Type B pancreatic cell (in vitro differentiated cells): ENCODE measurements at places on chromosomes 5 and 9. TPM values are rescaled to one million over a fixed set of nuclear protein-coding genes. Genes with fewer than 3 reads are reported as not detected.

GRCh38 chr5:7902201-7902600 is 33.3 kb downstream of the MTRR start:
- H3K27me3 ChIP-seq, result no peaks in the 10 kb centered on the region
- DNase-seq, result no peak
- H3K4me3 ChIP-seq, result no peak overlapping the region
- H3K27ac ChIP-seq, result no peak overlapping the region

DNA sequence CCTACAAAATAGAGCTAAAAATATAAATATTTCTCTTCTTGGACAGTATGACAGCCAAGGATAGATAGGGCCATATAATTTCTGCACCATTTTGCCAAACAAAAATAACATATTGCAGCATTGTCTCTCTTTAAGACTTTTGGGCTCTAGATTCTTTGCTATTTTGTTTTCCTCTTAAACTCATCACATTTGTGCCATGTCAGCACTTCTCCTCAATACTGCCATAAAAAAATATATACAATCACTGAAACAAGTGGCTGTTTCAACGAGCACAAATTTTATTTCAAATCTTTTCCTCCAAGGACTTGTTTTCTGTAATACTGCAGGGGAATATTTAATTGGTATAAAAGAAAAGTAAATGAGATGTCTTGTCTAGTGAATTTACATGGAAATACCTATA is 1570.0 kb upstream of the NUDT12 start:
- H3K4me3 ChIP-seq, result no peak overlapping the region
- no peaks in the 10 kb centered on the region for H3K36me3 ChIP-seq
- H3K27me3 ChIP-seq, result no peaks in the 10 kb centered on the region
- DNase-seq, result no peak
- peaks cover 6% of the 10 kb centered on the region for H3K4me1 ChIP-seq

GRCh38 chr5:109688630-109688969 is 1.1 kb upstream of the MAN2A1 start:
- peak overlapping the region; percentile 95 for H3K4me3 ChIP-seq
- peak overlapping the region; percentile 100 for H3K27ac ChIP-seq
- H3K27me3 ChIP-seq, result no peaks in the 10 kb centered on the region
- H3K4me1 ChIP-seq, result peaks cover 28% of the 10 kb centered on the region
- no peak for DNase-seq
- H3K36me3 ChIP-seq, result peaks cover 4% of the 10 kb centered on the region

DNA sequence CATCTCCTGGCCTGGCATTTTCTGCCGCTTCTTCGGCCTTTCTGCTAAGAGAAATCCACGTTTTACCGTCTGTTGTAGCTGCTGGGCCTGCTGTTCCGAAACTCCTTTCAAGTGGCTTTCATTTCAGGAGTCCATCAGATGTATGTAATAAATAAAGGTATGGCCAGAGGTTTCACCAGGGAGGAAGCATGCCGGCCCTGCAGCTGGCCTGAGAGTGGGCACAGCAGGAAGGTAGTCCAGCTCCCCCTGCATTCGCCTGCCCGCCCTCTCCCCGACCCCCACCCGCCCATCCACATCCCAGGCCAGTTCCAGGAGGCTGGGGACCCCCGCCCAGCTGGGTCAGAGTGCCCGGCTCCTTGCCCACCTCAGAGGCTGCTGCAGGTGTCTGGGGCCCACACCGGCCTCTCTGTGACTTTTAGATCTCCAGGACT is 46.4 kb upstream of the EXOC3 start:
- H3K27me3 ChIP-seq, result no peaks in the 10 kb centered on the region
- H3K27ac ChIP-seq, result no peak overlapping the region
- peak; percentile 58 for DNase-seq
- H3K4me3 ChIP-seq, result no peak overlapping the region
- no peaks in the 10 kb centered on the region for H3K36me3 ChIP-seq
- peaks cover 31% of the 10 kb centered on the region for H3K4me1 ChIP-seq

DNA sequence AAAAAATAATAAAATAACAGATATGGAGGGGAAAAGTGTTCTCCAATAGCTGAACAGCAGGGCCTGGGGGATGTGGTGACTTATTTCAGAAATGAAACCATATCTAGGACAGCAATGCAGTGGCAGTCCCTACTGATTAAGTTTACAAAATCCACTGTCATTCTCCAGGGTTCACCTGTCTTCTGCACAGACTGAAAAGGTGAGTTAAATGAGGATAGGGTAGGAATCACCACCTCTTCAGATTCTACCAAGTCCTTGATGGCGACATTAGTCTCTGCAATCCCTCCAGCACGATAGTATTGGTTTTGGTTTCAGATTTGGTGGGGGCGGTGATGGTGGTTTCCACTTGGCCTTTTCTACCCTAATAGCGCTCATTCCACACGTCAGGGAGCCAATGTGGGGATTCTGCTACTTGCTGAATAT is 32.3 kb upstream of the NPM1 start:
- no peaks in the 10 kb centered on the region for H3K27me3 ChIP-seq
- H3K4me3 ChIP-seq, result no peak overlapping the region
- H3K4me1 ChIP-seq, result no peaks in the 10 kb centered on the region
- no peak for DNase-seq
- no peaks in the 10 kb centered on the region for H3K36me3 ChIP-seq

DNA sequence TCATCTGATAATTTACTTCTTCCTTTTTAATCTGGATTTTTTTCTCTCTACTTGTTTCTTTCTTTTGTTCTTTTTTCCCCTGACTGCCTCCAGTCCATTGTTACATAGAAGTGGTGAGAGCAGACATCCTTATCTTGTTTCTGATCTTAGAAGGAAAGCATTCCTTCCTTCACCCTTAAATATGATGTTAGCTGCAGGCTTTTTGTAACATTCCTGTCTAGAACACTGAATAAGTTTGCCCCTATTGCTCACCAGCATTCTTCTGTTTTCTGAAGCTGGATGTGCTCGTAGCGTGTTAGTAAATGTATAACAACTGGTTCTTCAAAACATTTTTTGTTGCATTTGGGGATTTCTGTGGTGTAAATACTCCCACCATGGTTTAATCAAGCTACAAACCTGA is 136.7 kb upstream of the NFIL3 start:
- DNase-seq, result no peak
- peaks cover 3% of the 10 kb centered on the region for H3K27me3 ChIP-seq
- peaks cover 5% of the 10 kb centered on the region for H3K4me1 ChIP-seq
- H3K36me3 ChIP-seq, result no peaks in the 10 kb centered on the region
- H3K4me3 ChIP-seq, result no peak overlapping the region
- no peak overlapping the region for H3K27ac ChIP-seq

Gene TMEM252
- total RNA-seq, result 0.67 and 0.80 TPM in 2 replicates

Gene TERT
- 1.7 and 2.4 TPM in 2 replicates for total RNA-seq

Gene NRG2
- total RNA-seq, result 0.24 and 1.4 TPM in 2 replicates

Gene FOXI1
- total RNA-seq, result not detected in 2 replicates
